ENCODE measurements at places on chromosomes 1 and 21.

GRCh38 chr1:24996983-24997893, 67.2 kb upstream of the RUNX3 start:
- DNase-seq, result no peak

GRCh38 chr1:27166929-27167328, 12.0 kb upstream of the SLC9A1 start:
- DNase-seq, result no peak

DNA sequence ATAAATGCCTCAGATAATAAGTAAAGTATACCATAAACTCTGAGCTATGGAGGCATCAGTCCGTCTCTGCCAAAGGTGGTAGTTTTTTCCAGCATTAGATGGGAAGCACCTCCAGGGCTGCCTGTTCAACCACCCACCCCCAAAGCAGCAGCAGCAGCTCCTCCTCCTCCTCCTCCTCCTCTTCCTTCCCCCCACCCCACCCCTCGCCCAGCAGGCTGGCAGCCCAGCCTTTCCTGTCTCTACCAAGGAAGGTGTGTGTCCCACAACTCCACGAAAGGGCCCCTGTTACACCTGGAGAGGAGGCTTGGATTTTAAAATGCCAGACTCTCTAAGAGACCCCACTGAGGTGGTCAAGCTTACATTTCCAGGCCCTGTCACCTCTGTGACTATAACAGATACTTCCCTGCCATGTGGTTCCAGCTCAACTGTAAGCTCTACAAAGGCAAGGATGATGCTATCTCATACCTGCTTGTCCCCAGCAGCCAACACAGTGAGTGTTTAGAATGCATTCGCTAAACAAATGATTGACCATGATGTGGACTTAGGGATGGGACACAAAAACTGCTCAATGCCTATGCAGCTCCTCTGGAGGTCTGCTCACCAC, 76.7 kb downstream of the GFI1 start:
- DNase-seq, result no peak

- DNase-seq, result no peak
Measured at GRCh38 chr1:61921435-61921834, 179.2 kb downstream of the PATJ start.
